Pons (tissue), 1 donor: ENCODE measurements at places on chromosomes 3 and 15.

- no peak for DNase-seq
These were observed at the start of gene ARNT2 for GRCh38 chr15:80404057-80404760. TSS of gene ARNT2 (plus strand) at chr15:80404382. CDS start at chr15:80404516, 134 bp downstream.

GRCh38 chr15:49238342-49238741 lies 68.3 kb downstream of the GALK2 start:
- no peak for DNase-seq

DNA sequence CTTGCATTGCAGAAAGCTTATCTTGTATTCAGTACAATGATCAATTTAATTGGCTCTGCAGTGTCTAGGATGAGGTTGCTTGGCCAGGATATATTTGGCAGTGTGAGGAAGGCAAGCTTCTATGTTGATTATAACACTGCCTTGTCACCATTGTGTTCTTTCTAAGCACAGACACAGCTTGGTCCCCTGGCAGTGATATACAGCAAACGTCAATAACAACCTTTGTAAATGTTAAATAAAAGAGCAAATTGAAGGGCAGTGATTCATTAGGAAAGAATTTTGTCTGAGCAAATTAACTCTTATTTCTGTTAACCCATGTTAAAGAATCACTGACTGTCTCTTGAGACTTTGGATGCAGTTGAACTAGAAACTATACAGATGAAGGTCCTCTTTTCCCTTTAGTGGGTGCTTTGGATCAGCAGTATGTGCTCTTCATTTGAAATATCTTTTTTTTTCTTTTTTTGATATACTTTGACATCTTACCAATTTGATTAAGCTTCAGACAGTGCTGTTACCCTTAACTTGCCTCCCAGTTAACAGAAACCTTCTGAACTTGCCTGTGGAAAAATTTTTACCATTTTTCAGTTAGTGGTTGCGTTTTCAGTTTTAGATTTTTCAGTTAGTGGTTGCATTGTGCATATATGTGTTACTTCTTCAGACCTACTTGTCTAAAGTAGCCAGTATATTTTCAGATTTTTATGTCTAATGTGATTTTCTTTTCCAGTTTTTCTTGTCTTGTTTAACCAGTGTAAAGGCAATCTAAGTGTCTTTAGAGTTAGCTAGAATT lies 199.8 kb downstream of the TCF12 start:
- peak; percentile 93 for DNase-seq

DNA sequence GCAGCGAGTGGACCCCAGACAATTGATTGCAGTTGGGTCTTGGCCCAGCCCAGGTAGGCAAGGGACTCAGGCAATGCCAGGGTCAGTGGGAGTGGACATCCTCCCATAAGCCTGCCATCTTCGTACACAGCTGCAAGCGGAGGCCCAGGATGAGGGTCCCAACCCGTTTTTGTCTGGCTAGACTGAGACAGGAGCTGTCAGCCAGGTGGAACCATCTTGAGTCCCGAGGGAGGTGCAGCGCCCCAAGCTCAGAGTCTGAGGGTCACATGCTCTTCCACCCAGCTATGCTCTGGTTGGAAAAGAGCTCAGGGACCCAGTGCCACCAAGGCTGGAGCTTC lies 22.6 kb upstream of the IP6K2 start:
- DNase-seq, result no peak

- DNase-seq, result no peak
These were observed 183.8 kb upstream of the KCNMB2 start for GRCh38 chr3:178352326-178353005.

GRCh38 chr3:132279030-132279429 lies 38.2 kb upstream of the ACP3 start:
- no peak for DNase-seq

GRCh38 chr3:139182598-139182997 lies 137.9 kb upstream of the PRR23C start:
- DNase-seq, result no peak

DNA sequence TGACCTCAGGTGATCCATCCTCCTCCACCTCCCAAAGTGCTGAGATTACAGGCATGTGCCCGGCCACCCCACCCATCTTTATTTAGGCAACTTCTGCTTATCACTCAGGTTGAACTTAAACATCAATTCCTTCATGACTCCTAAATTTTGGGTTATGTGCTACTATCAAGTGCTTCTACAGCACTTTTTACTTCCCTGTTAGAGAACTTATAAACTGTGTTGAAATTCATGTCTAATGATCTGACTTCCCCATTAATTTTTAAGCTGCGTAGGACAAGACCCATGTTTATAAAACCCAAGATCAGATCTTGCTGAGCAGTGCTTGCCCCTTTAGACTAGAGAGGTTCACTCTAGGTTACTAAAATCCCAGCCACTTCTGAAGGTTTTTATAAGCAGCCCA lies 266.2 kb upstream of the TPRG1 start:
- no peak for DNase-seq

GRCh38 chr3:901953-902778 lies 190.7 kb upstream of the CNTN6 start:
- DNase-seq, result no peak

DNA sequence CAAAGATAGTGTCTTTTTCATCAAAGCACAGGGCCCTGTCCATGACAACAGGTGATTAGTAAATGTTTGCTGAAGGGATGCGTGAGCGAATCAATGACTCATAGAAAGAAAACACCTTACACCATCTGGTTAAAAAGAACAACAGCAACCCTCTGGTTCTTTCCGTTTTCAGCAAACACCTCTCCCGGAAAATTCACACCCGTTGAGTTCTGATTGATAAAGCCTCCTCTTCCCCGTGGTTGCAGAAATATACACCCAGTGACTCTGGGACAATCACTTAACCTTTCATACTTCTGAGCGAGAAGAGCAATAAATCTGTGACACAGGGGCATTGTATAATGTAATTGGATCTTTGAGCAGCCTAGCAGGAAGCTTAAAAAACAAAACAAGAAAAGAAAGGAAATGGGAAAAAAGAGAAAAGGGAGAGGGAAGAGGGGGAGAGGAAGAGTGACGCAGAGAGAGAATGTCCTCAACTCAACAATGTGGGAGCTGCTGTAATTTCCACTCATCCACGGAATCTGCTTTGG lies 37.6 kb downstream of the ADAMTS9 start:
- no peak for DNase-seq

DNA sequence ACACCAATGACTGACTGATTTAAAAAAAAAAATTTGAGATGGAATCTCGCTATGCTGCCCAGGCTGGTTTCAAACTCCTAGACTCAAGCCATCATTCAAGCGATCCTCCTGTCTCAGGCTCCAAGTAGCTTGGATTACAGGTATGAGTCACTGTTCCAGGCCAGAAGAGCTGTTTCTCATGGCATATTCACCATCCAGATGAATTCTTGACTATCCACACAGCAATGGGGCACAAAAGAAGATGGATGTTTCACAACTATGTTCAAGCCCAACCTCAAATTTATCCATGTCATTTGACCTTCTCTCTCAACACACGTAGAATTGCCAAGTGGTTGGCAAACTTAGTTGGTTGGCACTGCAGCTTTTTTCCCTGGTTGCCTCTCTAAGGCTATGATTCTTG lies 40.6 kb downstream of the PRICKLE2 start:
- no peak for DNase-seq

DNA sequence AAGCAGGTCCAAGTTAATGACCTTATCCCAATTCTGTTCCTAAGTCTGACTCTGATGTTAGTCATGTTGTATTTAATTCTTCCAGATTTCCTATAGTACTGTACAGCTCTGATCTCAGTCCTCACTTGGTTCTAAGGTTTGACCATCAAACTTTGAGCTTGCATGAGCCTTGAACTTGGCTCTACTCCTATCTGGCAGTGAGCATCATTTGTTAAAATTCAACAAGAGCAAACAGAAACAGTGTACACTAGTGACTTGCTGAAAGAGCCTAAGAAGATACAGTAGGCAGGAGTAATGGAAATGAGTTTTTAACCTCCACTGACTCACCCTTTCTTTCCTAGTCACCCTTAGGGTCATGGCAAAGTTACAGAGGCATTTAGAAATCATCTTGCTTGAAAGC lies 451.1 kb upstream of the TPRG1 start:
- DNase-seq, result no peak

- DNase-seq, result no peak
These were observed 557.0 kb upstream of the SGO1 start for GRCh38 chr3:20742903-20743552.

DNA sequence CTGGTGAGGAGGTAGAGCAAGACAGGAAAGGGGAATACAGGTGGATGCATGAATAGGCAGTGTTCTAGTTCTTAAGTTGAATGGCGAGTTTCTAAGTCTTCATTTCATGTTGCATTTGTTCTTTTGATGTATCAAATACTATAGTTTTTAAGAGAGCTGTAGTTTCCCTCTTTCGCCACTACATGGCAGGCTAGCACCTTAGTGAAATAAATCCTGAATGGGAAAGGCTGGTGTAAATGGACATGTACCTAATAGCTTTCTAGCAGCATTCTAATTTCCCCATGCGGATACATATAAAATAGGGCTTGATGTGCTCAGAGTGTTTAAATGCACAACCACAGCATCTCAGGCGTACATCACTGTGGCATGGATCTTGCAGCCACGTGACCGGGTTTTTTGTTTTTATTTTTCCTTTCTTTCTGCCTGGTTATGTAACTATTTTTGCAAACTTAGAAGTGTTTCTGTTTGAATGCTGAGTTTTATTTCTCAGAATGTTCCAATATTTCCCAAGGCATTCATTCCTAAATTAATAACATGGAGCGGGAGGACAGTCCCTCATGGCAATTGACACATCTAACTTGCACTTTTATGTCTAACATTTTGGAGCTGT lies 23.5 kb upstream of the CLN6 start:
- DNase-seq, result peak; percentile 94

DNA sequence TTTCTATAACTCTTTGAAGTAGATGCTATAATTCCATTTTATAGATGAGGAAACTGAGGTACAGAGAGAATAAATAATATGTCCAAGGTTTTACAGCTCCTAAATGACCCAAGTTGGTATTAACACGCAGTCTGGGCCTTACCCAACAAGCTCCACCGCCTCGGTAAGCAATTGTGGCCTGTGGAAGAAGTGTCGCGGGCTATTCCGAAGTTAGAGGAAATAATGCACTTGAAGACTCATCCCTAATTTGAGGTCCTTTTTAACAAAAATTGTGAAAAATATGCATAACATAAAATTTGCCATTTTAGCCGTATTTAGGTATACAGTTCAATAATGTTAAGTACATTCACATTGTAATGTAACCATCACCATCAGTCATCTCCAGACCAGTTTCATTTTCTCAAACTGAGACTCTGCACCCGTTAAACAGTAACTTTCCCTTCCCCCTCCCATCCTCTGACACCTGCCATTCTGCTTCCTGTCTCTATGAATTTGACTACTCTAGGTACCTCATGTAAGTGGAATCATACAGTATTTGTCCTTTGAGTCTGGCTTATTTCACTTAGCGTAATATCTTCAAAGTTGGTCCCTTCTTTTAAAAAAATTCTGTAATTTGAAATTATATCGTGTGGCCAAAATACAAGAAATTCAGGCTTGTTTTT lies 18.2 kb downstream of the IDH3A start:
- DNase-seq, result no peak
